Kidney (tissue), 22 donors: ENCODE measurements at places on chromosomes 13 and 19. TPM values are rescaled to one million over a fixed set of nuclear protein-coding genes. Genes with fewer than 3 reads are reported as not detected.
A peak's percentile ranks its signal among the peaks of the same experiment; 100 is the strongest.

The ZGLP1 gene
- total RNA-seq = 4.6 TPM

The ZNF541 gene
- 0.69 TPM for total RNA-seq

The RPS28 gene
- total RNA-seq = 1,258 TPM

The ZNF93 gene
- 4.5 TPM for total RNA-seq

The BRCA2 gene
- total RNA-seq = 2.0 TPM

The ARHGEF1 gene
- 139 TPM for total RNA-seq

The CYP4F2 gene
- total RNA-seq = 0.31 TPM

The ZNF610 gene
- total RNA-seq = 4.9 TPM

The SPACA4 gene
- not detected for total RNA-seq

The NUP58 gene
- 39.1 TPM for total RNA-seq

The ZNF223 gene
- 9.3 TPM for total RNA-seq

The ZNF98 gene
- 1.2 TPM for total RNA-seq

The ACER1 gene
- not detected for total RNA-seq

DNA sequence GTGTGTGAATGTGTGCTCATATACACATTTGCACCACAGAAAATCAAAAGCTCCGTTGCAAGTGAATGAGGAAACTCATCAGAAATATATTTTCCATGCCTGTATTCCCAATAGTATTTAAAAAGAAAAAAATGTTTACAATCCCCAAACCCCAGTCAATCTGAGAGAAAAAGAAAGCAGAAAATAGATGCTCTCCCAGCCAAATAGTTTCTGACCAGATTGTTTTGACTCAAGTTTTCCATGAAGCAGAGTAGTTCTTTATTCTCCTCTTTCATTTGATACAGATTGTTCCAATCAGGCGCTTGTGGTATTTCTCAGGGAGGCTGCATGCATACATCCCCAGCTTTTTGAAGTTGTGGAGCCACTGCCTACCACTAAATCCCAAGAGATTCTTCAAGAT lies 110.6 kb downstream of the STARD13 start:
- H3K27ac ChIP-seq = no peak overlapping the region
- no peaks in the 10 kb centered on the region for H3K27me3 ChIP-seq
- no peak for DNase-seq

- no peak for DNase-seq
- H3K36me3 ChIP-seq = no peaks in the 10 kb centered on the region
- H3K4me1 ChIP-seq = no peaks in the 10 kb centered on the region
- H3K27me3 ChIP-seq = no peaks in the 10 kb centered on the region
These were observed 574.4 kb upstream of the SLC10A2 start for GRCh38 chr13:103640606-103641005.

DNA sequence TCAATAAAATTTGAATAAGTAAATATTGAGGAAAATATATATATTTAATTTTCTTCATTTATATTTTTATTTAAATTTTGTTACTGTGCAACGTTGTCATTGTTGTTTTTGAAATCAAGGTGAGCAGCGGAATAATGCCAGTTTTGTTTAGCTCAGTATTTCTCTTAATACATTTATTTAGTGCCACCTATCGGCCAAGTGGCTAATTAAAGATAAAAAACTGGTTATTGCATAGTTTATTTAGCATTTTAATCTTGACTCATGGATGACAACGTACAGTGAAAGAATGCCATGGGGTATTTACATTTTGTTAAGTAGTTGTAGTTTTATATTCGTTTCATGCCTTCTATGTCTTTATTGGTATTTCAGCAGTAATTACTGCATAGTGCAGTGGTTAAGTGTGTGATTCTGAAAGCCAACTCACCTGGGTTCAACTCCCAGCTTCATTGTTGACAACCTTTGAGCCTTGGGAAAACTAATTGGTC lies 265.9 kb downstream of the MYO16 start:
- no peak overlapping the region for H3K4me3 ChIP-seq
- DNase-seq = no peak
- H3K27me3 ChIP-seq = no peaks in the 10 kb centered on the region
- no peaks in the 10 kb centered on the region for H3K4me1 ChIP-seq
- H3K27ac ChIP-seq = no peak overlapping the region

DNA sequence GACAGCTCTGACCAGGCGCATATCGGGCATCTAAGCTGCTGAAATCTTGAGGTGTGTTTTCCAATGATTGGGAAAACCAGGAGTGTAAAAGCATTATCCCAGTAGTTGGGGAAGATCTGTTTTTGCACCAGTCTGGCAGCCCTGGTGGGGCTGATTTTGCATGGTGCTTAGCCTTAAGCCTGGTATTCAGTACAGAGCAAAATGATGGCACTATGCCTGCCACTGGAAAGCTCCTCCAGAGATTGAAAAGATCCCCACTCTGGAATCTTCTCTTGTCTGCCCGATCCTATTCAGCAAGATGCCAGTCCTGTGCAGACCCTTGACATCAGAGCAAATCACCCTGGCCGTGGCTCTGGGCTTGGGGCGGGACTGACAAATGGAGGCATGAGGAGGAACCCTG lies 44.7 kb upstream of the SIAH3 start:
- DNase-seq = no peak
- H3K4me1 ChIP-seq = no peaks in the 10 kb centered on the region
- H3K27ac ChIP-seq = no peak overlapping the region
- no peaks in the 10 kb centered on the region for H3K36me3 ChIP-seq
- no peaks in the 10 kb centered on the region for H3K27me3 ChIP-seq
- no peak overlapping the region for H3K4me3 ChIP-seq

GRCh38 chr13:100520936-100521850 lies 67.4 kb downstream of the GGACT start:
- no peaks in the 10 kb centered on the region for H3K27me3 ChIP-seq
- no peak overlapping the region for H3K27ac ChIP-seq
- no peak overlapping the region for H3K4me3 ChIP-seq
- peak; percentile 74 for DNase-seq
- no peaks in the 10 kb centered on the region for H3K36me3 ChIP-seq

- peaks cover 18% of the 10 kb centered on the region for H3K27me3 ChIP-seq
- peak overlapping the region; percentile 29 for H3K4me3 ChIP-seq
- peak; percentile 64 for DNase-seq
- no peaks in the 10 kb centered on the region for H3K36me3 ChIP-seq
- peaks cover 4% of the 10 kb centered on the region for H3K4me1 ChIP-seq
These were observed 349.1 kb downstream of the LIG4 start for GRCh38 chr13:107866032-107866940.

GRCh38 chr13:83372786-83373185 lies 509.5 kb downstream of the SLITRK1 start:
- H3K4me1 ChIP-seq = no peaks in the 10 kb centered on the region
- no peaks in the 10 kb centered on the region for H3K27me3 ChIP-seq
- no peaks in the 10 kb centered on the region for H3K36me3 ChIP-seq
- no peak overlapping the region for H3K4me3 ChIP-seq
- H3K27ac ChIP-seq = no peak overlapping the region
- no peak for DNase-seq

DNA sequence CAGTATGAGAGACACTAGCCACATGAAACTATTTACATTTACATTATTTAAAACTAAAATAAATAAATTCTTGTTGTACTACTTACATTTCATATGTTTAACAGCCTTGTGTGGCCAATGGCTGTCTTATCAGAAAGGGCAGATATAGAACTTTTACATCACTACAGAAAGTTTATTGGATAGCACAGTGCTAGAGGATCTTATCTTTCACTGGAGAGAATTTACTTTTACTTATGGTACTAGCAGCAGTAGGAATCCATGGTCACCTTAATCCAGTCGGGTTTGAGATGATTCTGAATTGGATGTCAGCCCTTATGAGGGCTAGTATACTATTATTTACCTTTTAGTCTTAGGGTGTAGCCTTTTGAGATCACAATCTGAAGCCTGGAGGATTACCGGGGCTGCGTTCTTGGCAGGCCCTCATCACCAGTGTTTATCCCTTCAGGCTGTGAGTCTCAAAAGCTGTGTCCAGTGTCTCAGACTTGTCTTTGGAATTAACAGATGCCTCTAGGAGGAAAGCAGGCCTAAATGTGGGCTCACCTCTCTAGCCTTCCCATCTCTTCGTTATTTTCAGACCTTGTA lies 21.7 kb downstream of the IFT88 start:
- H3K27ac ChIP-seq = no peak overlapping the region
- no peak overlapping the region for H3K4me3 ChIP-seq
- H3K4me1 ChIP-seq = no peaks in the 10 kb centered on the region
- no peaks in the 10 kb centered on the region for H3K27me3 ChIP-seq
- peaks cover 6% of the 10 kb centered on the region for H3K36me3 ChIP-seq
- DNase-seq = no peak

DNA sequence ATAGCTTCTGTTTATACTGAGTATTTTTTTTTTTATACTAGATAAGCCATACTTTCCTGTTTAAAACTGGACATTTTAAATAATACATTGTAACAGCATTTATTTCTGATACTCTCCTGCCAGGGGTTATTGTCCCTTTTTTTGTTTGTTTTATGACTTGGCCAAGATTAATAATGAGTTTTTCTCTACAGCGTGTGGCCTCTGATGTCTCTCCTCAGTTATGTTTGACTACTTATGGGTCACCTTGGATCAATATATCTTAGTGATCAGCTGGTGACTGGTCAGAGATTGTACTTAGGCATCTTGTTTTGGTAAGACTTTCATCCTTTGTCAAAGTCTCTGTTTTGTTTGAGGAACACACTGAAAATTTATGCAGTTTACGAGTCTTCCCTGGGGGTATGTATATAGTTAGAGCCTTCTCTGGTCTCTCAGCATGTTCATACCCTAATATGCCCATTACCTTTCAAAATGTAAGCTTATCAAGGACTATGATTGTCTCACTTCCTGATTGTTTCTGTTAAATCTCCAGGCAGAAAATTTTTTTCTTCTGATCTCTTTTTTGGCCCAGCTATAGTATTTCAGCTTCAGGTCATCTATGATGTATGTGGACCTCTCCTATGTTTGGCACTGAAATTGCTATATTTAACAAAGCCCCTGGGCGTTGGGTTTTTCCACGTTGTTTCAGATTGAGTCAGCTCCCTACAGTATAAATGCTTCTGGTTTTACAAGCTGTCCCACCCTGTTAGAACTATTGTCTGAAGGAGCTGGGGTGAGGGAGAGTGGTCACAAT lies 87.9 kb downstream of the URI1 start:
- no peak overlapping the region for H3K27ac ChIP-seq
- H3K4me3 ChIP-seq = no peak overlapping the region
- H3K27me3 ChIP-seq = no peaks in the 10 kb centered on the region
- H3K36me3 ChIP-seq = no peaks in the 10 kb centered on the region
- H3K4me1 ChIP-seq = no peaks in the 10 kb centered on the region

- peaks cover 3% of the 10 kb centered on the region for H3K36me3 ChIP-seq
- peak overlapping the region; percentile 60 for H3K4me3 ChIP-seq
- peak; percentile 60 for DNase-seq
- H3K4me1 ChIP-seq = no peaks in the 10 kb centered on the region
- H3K27ac ChIP-seq = peak overlapping the region; percentile 51
These were observed 11.9 kb downstream of the LTBP4 start for GRCh38 chr19:40612831-40613689.

- DNase-seq = no peak
- H3K27me3 ChIP-seq = no peaks in the 10 kb centered on the region
- no peak overlapping the region for H3K27ac ChIP-seq
- no peaks in the 10 kb centered on the region for H3K36me3 ChIP-seq
These were observed 11.6 kb downstream of the CLEC4G start for GRCh38 chr19:7720351-7720750.

- H3K4me1 ChIP-seq = peaks cover 17% of the 10 kb centered on the region
- H3K4me3 ChIP-seq = no peak overlapping the region
- no peak overlapping the region for H3K27ac ChIP-seq
- H3K36me3 ChIP-seq = peaks cover 4% of the 10 kb centered on the region
These were observed 45.9 kb downstream of the COMP start for GRCh38 chr19:18745012-18745735.

- peaks cover 2% of the 10 kb centered on the region for H3K36me3 ChIP-seq
- peaks cover 7% of the 10 kb centered on the region for H3K4me1 ChIP-seq
- H3K27ac ChIP-seq = no peak overlapping the region
- no peaks in the 10 kb centered on the region for H3K27me3 ChIP-seq
- peak; percentile 46 for DNase-seq
These were observed 19.0 kb upstream of the GPI start for GRCh38 chr19:34345947-34346351.

DNA sequence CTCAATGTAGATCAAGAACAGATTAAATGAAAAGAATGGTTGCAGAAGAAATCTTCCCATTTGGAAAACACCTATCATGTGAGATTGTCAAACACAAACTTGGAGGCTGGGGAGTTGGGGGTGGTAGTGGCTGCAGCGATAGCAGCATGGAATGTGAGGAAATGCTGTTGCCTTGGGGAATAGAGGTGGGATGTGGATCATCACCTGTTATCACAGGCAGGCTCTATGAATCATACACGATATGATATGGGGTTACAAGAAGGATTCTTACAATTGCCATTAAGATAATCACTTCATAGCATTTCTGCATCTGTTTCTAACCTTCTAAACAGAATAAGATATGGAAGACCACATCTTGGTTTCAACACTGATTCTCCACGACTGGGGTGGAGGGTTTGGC lies 88.7 kb downstream of the RNASEH2B start:
- H3K27ac ChIP-seq = no peak overlapping the region
- no peaks in the 10 kb centered on the region for H3K36me3 ChIP-seq
- H3K4me3 ChIP-seq = no peak overlapping the region
- H3K27me3 ChIP-seq = no peaks in the 10 kb centered on the region

GRCh38 chr19:29040292-29040691 lies 172.7 kb downstream of the UQCRFS1 start:
- DNase-seq = no peak
- H3K4me1 ChIP-seq = no peaks in the 10 kb centered on the region
- no peaks in the 10 kb centered on the region for H3K27me3 ChIP-seq
- no peaks in the 10 kb centered on the region for H3K36me3 ChIP-seq
- H3K4me3 ChIP-seq = peak overlapping the region; percentile 39

- no peaks in the 10 kb centered on the region for H3K4me1 ChIP-seq
- peak overlapping the region; percentile 83 for H3K27ac ChIP-seq
- peak; percentile 74 for DNase-seq
- H3K36me3 ChIP-seq = peaks cover 2% of the 10 kb centered on the region
These were observed 1.8 kb downstream of the ETHE1 start for GRCh38 chr19:43524922-43525835.

DNA sequence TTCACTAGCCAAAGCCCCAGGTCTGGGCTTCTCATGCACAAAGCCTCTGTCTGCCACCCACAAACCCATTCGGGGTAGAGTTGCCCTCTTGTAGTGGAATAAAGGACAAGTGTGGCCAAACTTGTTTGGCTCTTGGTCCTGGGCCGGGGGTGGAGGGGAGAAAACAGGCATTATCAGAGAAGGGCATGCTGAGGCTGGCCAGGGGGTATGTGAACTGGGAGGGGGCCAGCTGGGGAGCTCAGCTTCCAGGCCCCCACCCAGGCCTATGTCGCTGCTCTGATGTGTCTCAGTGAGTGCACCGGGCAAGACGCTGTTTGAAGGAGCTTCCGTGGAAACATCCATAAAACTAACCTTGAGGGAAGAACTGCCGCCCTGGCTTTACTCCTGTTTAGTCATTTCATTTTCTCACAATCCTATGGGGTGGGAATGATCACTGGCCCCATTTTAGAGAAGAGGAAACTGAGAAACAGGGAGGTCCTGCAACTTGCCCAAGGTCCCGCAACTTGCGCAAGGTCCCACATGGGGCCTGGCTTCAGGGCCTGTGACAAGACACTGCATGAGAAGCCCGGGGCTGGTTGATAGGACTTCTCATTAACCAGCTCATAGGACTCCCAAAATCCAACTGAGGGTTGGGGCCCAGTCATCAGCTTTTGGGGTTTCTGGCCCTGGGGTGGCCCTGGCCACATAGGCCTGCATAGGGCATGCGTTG lies 30.8 kb downstream of the CCNE1 start:
- H3K4me3 ChIP-seq = no peak overlapping the region
- no peak overlapping the region for H3K27ac ChIP-seq
